PC-9 (cell line): ENCODE measurements at places on chromosomes 4 and X. TPM values are rescaled to one million over a fixed set of nuclear protein-coding genes. Genes with fewer than 3 reads are reported as not detected.

GRCh38 chrX:40098264-40099054 lies 701 bp upstream of the BCOR start:
- H3K27ac ChIP-seq, result no peak overlapping the region
- peak overlapping the region; percentile 54; the same call in 1 of the 2 replicates for H3K4me3 ChIP-seq
- H3K27me3 ChIP-seq, result no peaks in the 10 kb centered on the region
- no peaks in the 10 kb centered on the region for H3K36me3 ChIP-seq
- no peak for DNase-seq

GRCh38 chrX:42290608-42291007 lies 367.3 kb upstream of the CASK start:
- no peak for DNase-seq
- no peaks in the 10 kb centered on the region for H3K27me3 ChIP-seq
- H3K4me1 ChIP-seq, result no peaks in the 10 kb centered on the region
- H3K4me3 ChIP-seq, result no peak overlapping the region
- no peaks in the 10 kb centered on the region for H3K36me3 ChIP-seq

- H3K4me1 ChIP-seq, result peaks cover 41% of the 10 kb centered on the region
- peak overlapping the region; percentile 59; the same call in 1 of the 2 replicates for H3K4me3 ChIP-seq
- no peaks in the 10 kb centered on the region for H3K27me3 ChIP-seq
Measured at GRCh38 chr4:184383497-184384055, 90.8 kb downstream of the IRF2 start.

The NUP62CL gene
- total RNA-seq, result 20.2 and 20.9 TPM in 2 replicates
